Stimulated activated CD4-positive, alpha-beta T cell treated with anti-CD3 and anti-CD28 coated beads, Interleukin-4, amount 100 ng/mL, for 24 hours (primary cell): ENCODE measurements at places on chromosomes 11 and 22.

DNA sequence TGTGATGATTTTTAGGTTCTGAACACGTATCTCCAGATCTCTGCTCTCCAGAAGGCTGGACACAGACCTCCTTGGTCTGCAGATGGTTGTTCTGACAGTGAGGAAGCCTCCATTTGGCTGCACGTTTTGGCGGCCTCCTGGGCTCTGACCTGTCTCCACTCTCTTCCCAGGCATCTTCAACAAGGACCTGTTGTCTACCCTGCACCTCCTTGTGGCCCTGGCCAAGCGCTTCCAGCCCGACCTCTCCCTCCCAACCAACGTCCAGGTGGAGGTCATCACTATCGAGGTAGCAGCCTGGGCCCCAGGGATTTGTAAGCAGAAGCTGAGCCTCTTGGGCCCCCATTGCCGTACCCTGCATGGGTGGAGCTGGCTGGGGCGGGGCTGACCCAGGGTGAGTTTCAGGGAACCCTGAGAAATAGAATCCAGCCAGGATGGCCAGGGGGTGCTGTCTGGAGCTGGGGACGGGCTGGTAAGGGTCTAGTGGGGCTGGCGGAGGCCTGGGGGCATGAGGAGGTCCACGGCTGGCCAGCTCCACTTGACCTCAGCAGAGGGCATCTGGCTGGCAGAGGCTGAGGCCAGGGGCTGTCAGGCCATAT, 9.8 kb downstream of the PARVG start:
- DNase-seq: no peak

- DNase-seq: peak; percentile 85
Observed at GRCh38 chr22:21567456-21568346, at the start of gene UBE2L3. Gene UBE2L3, plus strand, starts transcription at chr22:21567714. Its CDS starts 31 bp downstream, at chr22:21567745.

DNA sequence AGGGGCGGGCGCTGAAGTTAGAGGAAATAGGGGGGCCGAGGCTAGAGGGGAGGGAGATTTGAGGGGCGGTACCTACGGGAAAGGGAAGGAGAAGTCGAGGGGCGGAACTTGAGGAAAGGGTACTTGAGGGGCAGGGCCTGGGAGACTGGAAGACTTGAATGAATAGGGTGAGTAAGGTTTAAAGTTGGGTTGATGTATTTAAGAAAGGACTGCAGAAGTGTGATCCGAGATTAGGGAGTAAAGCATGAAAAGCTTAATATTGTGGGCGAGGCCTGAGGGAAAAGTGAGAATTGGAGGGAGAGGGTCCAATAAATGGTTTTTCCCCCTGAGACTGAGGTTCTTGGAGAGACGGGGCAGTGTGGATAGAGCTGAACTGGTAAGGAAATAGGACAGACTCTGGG, 723 bp downstream of the HSCB start:
- DNase-seq: peak; percentile 80

DNA sequence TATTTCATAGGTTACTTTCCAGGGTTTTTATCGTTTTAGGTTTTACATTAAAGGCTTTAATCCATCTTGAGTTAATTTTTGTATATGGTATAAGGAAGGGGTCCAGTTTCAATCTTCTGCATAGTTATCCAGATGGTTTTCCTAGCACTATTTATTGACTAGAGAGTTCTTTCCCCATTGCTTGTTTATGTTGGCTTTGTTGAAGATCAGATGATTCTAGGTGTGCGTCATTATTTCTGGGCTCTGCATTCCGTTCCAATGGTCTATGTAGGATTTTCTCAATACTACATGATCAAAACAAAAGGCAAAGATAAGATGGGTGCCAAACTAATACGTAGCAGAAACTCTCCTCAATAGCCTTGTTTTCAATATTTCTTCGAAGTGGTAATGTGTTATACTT, 14.3 kb upstream of the RIC3 start:
- no peak for DNase-seq

- no peak for DNase-seq
Observed at GRCh38 chr11:29490938-29491337, 525.9 kb downstream of the KCNA4 start.

DNA sequence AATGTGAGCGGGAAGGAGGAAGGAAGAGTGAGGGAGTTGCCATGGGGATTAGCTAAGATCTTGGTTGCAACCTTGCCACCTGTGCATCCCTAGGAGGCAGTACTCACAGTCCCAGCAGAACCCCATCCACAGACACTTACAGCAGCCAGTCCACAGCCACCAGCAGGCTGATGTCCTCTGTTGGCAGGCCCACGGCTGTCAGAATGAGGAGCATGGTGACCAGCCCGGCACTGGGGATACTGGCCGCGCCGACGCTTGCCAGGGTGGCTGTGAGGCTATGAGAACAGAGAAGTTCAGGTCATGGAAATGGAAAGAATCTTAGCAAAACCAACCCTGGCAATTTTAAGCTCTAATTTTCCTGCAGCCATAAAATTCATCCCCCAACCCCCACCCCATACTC, 138.6 kb downstream of the SLC1A2 start:
- DNase-seq: no peak

GRCh38 chr11:118193910-118194566, 17.6 kb upstream of the SCN2B start:
- no peak for DNase-seq

- no peak for DNase-seq
Observed at GRCh38 chr22:48884786-48885185, 942.9 kb downstream of the BRD1 start.

DNA sequence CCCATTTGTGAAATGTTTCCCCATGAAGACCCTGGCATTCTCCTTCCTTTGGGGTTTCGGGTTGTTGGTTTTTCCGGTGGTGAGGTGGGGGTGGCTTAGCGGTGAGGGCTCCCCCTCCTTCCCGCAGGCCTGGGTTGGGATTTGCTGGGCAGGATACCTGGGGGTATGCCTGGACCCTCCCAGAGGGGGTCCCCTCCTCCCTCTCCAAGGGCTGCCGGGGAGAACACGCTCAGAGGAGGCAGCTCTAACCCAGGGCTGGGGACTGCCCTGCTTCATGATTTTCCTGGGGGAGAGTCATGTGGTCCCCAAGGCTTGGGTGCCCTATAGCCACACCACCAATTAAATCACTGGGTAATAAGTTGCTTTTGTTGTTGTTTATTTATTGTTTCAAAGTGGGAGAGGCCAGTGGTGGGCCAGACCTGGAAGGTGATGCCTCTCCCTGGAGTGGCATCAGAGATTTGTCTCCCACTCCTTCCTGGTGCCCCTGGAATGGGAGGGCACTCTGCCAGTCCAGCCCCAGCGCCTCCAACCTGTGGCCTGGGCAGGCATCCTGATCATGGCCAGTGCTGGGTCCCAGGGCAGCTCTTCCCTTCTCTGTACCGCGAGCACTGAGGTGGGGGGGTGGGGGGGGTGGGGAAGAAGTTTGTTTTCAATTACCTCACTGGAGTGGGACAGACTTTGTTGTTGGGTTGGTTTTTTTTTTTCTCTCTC, 1.3 kb upstream of the CLCF1 start:
- no peak for DNase-seq

- DNase-seq: no peak
Observed at GRCh38 chr11:114276077-114276476, 20.1 kb upstream of the NNMT start.

DNA sequence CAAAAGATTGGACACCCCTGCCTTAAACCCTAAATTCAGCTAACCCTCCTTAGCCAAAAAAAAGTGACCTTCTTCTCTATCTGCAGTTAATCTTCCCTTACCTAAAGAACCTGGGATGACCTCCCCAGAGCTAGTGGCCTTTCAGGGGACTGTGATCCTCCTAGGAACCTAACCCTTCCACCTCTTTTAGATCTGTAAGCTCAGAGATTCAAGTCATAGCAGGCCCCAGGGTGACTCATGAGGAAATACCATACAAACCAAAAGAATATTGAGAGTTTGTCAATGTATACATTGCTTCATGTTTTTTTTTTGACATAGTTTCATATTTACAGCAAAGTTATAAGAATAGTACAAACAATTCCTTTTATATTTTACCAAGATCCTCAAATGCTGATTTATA, 38.3 kb upstream of the CXCR5 start:
- peak; percentile 7 for DNase-seq

- DNase-seq: peak; percentile 76
Observed at GRCh38 chr11:66388780-66389386, 17.3 kb upstream of the SLC29A2 start.

GRCh38 chr11:128506999-128507611, 80.3 kb downstream of the ETS1 start:
- DNase-seq: peak; percentile 72

DNA sequence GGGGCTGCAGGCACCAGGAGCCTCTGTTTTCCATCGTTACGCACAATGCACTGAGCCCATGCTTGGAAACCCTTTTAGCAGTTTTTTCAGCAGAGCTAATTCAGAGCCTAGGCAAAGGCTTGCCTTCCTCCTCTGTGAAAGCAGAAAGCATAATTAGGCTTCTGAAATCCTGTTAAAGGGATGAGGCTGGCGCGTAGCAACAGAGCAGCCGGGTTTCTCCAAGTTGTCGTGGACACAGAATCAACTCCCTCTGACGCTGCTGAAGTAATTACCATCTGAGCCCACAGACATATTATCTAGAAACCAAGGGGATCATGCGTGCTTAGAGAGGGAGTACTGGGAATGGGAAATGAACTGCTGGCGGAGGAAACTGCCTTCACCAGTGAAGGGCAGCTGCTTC, 85.4 kb downstream of the MYO18B start:
- DNase-seq: no peak

- DNase-seq: no peak
Observed at GRCh38 chr11:117195761-117196160, 3.4 kb upstream of the TAGLN start.

DNA sequence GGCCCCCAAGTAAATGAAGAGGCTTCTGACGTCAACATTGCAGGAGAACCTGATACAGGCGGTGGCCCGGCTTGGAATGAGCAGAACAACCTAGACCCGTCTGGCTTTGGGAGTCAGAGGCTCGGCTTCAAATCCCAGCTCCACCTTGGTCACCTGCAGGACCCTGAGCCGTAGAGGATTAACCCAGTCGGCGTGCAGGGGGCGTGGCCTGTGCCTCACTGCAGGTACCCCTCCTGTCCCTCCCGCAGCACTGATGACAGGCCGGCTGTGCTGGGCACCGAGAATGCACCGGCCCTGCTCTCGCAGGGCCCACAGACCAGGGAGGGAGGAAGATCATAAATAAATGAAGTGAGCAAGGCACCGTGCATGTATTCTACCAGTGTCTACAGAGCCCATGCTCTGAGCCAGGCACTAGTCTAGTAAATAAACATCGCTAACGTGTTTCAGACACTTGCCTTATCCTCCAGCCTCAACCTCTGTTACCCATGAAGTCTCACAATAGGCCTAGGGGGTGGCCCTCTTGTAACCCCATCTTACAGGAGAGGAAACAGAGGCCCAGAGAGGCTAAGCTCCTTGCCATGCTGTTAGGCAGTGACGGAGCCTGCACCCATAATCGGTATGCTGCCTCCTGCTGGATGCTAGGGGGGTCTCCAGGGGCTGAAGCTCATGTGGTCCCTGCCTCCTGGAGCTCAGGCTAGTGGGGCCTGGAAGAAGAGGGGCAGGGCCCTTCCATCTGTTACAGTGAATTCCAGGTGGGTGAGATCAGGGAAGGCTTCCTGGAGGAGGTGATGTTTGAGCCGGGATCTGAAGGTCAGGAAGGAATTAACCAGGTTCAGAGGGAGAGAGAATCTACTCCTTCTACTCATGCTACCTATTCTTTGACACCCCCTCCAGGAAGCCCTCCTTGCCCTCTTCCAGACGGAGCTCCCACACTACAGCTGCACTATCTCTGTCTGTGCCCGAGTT, 53.4 kb downstream of the RTL6 start:
- no peak for DNase-seq

DNA sequence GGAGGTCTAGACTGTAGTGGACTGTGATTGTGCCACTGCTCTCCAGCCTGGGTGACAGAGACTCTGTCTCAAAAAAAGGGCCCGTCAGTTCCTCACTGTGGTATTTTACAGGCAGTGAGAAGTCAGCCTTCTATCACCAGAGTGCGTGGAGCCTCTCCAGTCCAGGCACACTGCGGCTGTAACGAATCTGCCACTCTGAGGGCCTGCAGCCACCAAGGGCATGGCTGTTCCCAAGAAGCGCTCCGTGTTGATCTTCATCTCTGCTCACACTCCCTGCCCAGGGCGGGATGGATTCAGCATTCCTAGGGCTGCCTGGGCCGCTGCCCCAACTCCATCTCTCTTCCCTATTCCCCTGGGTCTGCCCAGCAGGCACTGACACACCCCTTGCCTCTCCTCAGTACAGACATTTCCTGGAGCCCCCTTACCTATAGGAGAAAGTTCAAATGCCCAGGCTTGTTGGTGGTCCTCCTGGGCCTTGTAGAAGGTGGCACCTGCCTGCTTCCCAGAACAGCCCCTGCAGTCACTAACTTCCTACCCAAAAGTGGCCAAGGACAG, 148.4 kb downstream of the CACNA1I start:
- no peak for DNase-seq

- DNase-seq: peak; percentile 28
Observed at GRCh38 chr11:10303558-10304363, 1.1 kb upstream of the ADM start.
